ENCODE measurements at places on chromosomes 1 and 21.

DNA sequence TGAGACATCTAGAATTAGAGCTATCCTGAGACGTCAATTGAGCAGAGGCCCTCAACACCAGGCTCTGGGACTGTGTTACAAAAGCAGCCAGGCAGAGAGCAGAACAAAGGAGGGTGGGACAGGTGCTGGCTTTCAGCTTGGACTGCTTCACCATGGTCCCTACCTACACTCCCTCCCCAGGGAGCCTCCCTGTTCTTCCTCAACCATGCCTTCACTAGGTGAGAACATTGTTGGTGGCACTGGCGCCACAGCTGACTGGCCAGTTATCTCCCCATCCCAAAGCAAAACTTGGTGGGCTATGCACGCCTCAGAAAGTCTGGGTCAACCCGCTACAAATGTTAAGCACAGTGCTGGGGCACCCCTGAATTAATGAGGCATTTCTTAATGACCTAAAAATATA is 87.8 kb downstream of the NMNAT2 start:
- no peak for DNase-seq

- no peak for DNase-seq
These were observed 10.0 kb upstream of the C4BPB start for GRCh38 chr1:207078578-207079132.

GRCh38 chr1:87167848-87168525 is 160.7 kb upstream of the LMO4 start:
- DNase-seq = no peak

DNA sequence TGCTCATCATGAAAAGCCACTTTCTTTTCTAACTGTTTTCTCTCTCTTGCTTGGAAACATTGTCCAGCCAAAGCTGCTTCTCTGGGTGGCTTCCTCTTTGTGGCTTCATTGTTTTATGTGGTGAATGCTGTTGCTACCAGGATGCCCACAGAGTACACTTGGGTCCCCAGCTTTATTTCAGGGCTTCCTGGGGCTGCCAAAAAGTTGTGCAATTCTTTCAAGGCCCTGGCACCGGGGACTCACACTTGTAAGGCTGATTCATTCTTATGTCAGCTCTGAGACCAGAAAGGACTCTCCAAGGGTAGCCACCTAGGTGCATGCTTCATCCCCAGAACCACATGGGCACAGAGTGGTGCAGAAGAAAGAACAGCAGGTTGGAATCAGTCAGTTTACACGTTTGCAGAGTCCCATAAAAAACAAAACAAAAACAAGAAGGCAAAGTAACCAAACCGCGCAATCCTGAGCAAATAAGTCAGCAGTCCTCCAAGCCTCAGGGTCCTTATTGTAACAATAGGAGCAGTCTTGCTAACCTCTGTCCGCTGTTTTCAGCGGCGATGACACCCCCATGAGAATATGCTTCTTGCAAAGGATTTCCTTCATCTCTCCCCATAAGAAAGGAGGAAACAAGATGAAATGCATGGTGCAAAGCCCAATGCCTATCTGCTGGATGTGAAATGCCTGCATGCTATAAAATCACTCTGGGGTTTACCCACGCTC is 89.9 kb upstream of the SSX2IP start:
- DNase-seq = peak; percentile 82

All from epithelial cell of esophagus (primary cell).